ENCODE measurements at places on chromosomes 5 and 9.
A peak's percentile ranks its signal among the peaks of the same experiment; 100 is the strongest.

DNA sequence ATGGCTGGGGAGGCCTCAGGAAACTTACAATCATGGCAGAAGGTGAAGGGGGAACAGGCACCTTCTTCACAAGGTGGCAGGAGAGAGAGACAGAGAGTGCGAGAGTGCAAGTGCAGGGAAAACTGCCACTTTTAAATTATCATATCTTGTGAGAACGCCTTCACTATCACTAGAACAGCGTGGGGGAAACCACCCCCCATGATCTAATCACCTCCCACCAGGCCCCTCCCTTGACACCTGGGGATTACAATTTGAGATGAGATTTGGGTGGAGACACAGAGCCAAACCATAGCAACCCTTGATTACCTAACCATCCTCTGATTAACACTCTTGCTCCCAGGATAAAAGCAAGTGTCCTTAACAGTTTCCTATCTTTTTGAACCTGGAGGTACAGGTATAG, 21.1 kb downstream of the ADAMTS19 start:
- no peak for DNase-seq

DNA sequence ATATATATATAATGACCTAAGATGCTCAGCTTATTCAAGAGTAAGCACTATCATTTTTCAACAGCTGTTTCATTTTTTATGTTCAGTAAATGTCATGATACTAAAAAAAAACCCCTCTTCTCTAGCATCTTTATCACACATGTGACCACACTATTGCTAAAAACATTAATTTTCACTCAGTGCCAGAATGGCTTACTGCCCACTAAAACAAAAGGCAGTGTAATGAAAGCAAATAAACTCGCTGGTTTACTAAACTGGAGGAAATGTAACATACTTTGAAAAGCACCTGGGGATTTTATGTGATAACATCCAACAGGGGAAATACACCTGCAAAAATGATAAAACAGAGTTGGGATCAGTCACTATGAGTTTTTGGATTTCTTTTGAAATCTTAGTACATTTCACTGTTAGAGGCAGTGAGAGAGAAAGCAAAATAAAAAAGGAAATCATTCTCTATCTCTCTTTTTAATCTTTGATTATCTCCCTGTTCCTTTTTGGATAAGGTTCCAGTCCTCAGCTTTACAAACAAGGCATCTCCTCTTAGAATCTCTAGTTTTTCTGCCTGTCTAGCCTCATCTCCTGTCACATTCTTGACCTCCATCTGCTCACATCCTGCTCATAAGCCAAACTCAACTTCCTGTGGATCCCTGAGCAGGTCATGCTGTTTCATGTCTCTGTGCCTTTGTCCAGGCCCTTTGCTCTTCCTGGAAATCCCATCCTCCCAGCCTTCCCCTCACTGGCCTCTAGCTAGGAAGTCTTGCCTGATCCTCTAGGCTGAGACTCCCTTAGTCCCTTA, 338.0 kb downstream of the MAN2A1 start:
- DNase-seq = no peak

DNA sequence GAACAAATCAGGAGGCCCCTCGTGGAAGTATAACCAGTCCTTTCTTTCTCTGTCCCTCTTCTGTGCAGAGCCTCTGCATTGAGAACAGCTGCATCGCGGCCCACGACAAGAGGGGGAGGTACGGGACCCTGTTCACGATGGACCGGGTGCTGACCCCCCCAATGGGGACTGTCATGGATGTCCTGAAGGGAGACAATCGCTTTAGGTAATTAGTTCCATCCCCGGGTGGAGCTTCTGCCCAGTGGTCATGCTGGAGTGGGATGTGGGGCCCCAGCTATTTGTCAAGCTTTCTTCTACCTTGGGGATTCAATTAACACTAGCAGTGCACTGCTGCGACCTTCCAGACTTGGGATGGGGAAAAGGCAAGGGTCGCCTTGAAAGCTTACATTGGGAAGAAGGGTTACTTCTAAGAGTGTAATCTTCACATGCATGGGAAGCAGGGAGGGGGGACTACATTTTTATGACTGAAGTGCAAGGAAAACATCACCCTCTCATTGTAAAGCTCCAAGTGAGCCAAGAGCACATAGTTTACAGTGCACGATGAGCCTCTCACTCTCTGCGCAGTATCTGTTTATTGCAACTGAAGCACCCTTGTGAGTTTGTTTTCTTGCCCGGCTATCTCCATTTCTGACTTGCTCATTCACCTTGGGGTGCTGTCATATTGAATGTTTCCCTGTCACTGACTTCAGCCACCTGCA, 27.0 kb downstream of the TGFBI start:
- DNase-seq = no peak

- no peak for DNase-seq
Measured at GRCh38 chr5:34055667-34056066, 12.7 kb upstream of the C1QTNF3 start.

DNA sequence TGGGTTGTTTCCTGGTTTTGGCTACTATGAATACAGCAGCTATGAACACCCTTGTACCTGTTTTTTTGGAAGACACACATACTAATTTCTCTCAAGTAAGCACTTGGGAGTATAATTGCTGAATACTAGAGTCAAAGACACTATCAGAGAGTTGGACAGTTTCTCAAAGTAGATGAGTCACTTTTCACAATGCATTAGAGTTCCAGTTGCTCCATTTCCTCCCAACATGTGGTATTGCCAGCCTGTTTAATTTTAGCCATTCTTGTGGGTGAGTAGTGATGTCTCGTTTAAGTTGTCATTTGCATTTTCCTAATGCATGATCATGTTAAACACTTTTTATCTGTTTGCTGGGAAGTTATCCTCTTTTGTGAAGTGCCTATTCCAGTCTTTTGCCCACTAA, 81.6 kb upstream of the GDNF start:
- DNase-seq = no peak

- DNase-seq = no peak
Measured at GRCh38 chr5:31702712-31703111, 63.8 kb downstream of the PDZD2 start.

GRCh38 chr5:669111-669841, 23.9 kb downstream of the TPPP start:
- no peak for DNase-seq

DNA sequence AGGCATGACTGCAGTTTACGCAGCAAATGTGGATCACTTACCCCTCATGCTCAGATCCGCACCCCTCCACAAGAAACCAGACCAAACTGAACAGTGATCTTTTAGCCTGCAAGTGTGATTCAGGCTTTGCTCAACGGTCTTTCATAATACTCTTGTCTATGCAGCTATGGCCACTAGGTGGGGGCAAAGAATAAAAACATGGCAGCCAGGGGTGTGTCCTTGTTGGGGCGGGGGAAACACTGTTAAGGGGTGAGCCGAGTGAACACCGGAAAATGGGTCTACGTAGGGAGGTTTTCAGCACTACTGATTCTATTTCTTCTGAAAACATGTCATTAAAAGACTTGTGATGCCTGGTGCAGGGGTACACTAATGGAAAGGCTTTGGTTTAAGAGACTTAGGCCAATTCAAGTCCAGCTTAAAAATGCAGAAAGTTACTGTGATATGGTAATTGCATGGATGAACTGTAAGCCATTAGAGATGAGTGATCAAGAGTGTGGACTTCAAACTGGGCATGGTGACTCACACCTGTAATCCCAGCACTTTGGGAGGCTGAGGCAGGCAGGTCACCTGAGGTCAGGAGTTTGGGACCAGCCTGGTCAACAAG, 49.9 kb upstream of the GPR151 start:
- DNase-seq = peak; percentile 11

GRCh38 chr9:85742597-85742936, 813 bp upstream of the AGTPBP1 start:
- no peak for DNase-seq

- no peak for DNase-seq
Measured at GRCh38 chr5:35430381-35431162, 187.1 kb upstream of the SPEF2 start.

- DNase-seq = no peak
Measured at GRCh38 chr5:130759061-130759460, 406.0 kb downstream of the HINT1 start.

GRCh38 chr9:73880101-73880500, 617.0 kb upstream of the RORB start:
- DNase-seq = no peak

- no peak for DNase-seq
Measured at GRCh38 chr9:107683566-107683965, 194.0 kb upstream of the KLF4 start.

DNA sequence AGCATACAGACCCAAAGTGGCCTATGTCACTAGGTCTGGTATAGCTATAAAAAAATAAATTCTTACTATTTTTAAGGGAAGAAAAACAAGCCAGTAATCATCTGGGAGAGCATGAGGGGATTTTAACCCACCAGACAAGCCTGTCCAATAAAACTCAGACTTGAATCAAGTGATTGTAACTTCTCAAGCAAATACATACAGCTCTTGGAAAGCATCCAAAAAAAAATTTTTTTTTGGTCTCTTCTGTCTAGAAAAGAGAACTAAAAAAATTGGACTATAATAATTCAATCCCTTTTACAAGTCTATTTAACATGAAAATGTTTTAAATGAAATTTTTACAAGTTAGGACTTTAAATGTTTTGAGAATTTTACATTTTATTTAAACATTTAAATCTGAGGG, 61.7 kb downstream of the FBXL17 start:
- no peak for DNase-seq

DNA sequence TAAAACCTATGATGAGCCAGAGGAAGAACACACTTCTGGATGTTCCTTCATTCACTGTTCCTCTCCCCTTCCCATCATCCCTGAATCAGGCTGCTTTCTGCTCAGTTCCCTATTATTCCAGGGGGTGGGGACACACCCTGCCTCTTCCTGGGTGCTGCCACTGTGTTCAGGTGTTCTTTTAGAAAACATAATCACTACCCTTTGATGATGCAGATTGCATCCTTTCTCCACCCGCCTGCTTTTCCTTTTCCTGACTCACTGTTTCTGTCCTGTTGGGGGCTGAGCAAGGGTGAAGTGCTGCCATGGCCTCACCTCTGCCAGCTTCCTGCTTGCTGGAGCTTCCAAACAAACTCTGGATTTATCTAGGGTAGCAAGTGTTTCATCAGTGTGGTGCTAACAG, 331.9 kb upstream of the GRIA1 start:
- DNase-seq = no peak

- no peak for DNase-seq
Measured at GRCh38 chr5:96952974-96953730, 17.3 kb downstream of the LNPEP start.

DNA sequence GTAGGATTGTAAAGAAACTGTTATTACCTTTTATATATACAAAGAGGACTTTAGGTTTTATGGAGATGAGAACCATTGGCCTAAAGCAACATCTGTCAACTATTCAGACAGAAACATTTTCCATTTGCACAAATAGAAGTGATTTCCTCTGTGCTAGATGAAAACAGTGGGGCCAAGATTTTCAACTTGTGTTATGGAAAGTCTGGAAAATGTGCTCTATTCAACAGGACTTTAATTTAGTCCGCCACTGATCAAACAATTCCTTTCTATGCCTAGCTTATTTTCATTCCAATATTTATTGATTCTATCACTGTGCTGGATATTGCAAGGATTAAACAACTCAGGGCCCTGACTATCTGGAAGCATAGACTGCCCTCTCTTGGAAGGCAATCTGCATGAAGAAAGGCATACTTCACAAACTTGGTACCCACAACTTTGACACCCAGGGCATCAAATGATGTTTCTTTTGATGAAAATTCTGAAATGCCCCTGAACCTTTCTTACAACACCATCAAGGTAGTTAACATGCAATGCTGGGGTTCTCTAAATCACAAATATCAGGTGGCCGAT, 126.6 kb upstream of the HMHB1 start:
- no peak for DNase-seq

GRCh38 chr5:163221581-163221980, 215.8 kb upstream of the CCNG1 start:
- DNase-seq = no peak

DNA sequence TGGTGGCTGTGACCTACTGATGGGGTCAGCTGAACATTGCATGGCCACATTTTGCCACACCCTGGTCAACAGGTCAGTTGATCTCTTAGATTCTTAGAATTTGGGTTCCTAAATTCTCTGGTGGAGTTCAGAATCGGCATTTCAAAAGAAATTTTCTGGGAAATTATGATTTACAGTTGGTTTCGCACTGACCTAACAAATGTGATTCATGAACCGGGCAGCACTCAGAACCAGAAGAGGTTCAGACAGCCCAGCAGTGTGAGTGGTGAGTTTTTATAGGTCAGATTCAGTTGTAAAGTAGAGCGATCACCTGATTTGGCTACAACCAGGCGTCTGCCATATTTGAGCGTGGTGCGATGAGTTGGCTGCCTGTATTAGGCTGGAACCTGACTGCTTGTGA, 163.7 kb upstream of the GAS1 start:
- DNase-seq = no peak

- DNase-seq = no peak
Measured at GRCh38 chr5:67038817-67039603, 157.6 kb downstream of the CD180 start.

GRCh38 chr9:33168941-33169544, 1.9 kb upstream of the B4GALT1 start:
- no peak for DNase-seq

DNA sequence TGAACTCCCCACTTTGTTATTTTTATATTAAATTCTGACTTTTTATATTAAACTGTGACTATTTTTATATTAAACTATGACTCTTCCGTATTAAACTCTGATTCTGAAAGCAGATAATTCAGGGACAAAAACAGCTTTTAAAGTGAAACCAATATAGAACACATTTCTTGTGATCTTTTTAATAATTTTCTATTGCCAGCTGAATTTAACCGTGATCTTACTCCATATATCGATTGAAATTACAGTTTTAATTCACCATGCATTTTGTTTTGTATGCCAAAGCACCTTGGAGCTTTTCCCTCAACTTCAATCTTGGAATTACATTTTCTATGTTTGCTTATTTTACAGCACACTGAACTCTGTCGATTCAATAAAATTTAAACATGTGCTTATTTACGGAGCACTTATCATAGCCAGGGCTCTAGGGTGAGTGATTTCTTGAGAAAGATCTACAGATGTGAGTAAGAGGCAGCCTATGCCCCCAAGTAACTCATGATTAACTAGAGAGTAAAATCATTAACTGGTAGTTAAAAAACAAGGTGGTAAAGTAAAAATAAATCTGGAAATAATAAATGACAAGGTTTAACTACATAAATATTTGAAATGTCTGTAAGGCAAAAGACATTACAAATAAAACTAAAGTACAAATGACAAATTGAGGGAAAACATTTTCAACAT, 72.9 kb upstream of the ALDH1B1 start:
- no peak for DNase-seq

GRCh38 chr5:3030511-3031165, 279.2 kb upstream of the IRX2 start:
- DNase-seq = no peak

DNA sequence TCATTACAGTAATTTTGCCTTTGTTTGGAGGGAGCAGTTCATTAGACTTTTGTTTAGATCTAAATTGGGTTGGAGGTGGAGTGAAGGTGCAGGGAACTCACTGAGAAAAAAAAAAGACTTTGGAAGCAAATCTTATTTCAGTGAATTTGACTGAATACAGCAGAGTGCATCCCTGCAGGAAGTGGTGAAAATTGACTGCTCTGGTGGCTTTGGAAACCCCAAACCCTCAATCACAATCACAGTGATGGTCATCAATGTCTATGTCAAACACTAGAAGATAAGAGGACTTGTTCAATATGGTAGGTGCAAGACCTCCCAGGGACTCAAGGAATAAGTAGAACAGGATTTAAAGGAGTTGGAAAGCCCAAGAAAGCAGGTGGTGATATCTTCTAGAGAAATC, 76.0 kb upstream of the RASA1 start:
- DNase-seq = no peak

Data from stimulated activated naive B cell treated with anti-CD40 and anti-IgM and Interleukin-4, amounts not matched to agents 10 μg/mL and 1 μg/mL and 100 μg/mL, for 72 hours (primary cell).